Kidney (tissue), 22 donors: ENCODE measurements at places on chromosomes 3 and 15. TPM values are rescaled to one million over a fixed set of nuclear protein-coding genes. Genes with fewer than 3 reads are reported as not detected.

Gene AHSG
- total RNA-seq = not detected

Gene GATM
- 79.5 TPM for total RNA-seq

Gene CPN2
- 0.72 TPM for total RNA-seq

Gene BCHE
- total RNA-seq = 1.4 TPM

Gene SERINC4
- total RNA-seq = 0.13 TPM

Gene ZNF619
- total RNA-seq = 9.0 TPM

Gene CHRFAM7A
- total RNA-seq = 2.7 TPM

Gene TOPBP1
- 15.2 TPM for total RNA-seq

Gene C2CD4A
- 5.3 TPM for total RNA-seq

Gene COL7A1
- total RNA-seq = 13.1 TPM
